Fibroblast of pulmonary artery (primary cell): ENCODE measurements at places on chromosomes 1 and 21.
A peak's percentile ranks its signal among the peaks of the same experiment; 100 is the strongest.

DNA sequence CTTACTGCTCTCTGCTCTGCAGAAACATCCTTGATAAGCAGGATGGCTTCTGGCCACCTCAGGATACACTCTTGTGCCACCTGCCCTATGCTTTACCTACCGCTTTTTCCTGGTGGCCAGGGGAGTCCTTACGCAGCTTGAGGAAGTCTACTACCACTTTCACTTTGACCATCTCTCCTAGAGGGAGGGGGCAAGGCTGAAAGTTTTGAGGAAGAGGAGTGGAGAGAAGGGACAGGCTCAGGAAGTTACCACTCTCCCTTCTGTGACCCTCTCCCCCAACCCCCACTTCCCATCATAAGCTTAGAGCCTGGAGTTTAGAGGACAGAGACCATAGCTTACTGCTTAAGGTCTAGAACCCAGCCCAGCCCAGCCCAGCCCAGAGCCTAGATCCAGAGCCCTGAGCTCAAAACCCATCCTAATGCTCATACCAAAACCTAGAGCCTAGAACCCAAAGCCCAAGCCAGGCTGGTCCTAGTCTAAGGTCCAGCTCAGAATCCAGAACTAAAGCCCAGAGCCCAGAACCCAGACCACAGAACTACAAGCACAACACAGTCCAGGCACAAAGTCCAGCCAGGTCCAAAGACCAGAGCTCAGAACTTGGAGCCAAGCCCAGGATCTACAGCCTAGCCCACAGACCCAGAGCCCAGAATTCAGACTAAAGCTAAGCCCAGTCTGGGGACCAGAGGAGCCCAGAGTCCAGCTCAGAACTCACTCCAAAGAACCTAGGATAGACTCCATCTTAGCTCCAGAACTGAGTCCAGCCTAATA is 18.0 kb upstream of the MFSD2A start:
- DNase-seq = no peak

DNA sequence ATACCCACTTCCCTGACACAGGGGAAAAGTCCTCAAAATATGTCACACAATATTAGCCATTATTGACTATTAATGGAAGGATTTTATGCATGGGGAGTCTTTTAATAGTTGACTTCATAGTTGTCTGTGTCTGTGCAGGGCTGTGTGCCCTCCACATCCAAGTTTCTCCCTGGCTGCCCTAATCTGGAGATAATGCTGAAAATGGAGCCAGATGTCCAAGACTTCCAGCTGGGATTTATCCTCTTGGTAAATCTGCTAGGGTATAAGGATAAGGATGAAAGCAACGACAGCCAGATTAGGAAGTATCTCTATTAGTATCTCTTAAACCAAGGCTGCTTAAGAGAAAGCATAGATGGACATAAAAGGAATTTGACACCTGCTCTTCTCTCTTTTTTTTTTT is 42.1 kb downstream of the CDK18 start:
- no peak for DNase-seq

- DNase-seq = no peak
Measured at GRCh38 chr1:185046668-185047067, 1.3 kb downstream of the RNF2 start.

DNA sequence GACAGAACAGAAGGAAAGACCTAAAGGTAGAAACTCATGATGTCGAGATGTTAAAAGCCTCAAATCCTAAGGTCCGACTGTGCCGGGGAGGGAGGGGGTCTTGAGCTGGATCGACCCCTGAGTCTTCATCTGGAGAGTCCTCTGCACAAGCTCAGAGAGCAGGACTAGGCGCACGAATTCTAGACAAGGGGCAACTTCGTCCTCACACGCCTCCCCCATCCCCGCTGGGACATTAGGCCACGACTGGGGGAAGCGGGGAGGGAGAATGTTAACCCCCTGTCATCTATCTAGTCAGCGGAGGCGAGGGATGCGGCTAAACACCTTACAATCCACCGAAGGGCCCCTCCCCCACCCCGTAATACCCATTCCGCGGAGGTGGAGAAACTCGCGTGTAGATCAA is 94.7 kb downstream of the PRKAB2 start:
- DNase-seq = no peak

DNA sequence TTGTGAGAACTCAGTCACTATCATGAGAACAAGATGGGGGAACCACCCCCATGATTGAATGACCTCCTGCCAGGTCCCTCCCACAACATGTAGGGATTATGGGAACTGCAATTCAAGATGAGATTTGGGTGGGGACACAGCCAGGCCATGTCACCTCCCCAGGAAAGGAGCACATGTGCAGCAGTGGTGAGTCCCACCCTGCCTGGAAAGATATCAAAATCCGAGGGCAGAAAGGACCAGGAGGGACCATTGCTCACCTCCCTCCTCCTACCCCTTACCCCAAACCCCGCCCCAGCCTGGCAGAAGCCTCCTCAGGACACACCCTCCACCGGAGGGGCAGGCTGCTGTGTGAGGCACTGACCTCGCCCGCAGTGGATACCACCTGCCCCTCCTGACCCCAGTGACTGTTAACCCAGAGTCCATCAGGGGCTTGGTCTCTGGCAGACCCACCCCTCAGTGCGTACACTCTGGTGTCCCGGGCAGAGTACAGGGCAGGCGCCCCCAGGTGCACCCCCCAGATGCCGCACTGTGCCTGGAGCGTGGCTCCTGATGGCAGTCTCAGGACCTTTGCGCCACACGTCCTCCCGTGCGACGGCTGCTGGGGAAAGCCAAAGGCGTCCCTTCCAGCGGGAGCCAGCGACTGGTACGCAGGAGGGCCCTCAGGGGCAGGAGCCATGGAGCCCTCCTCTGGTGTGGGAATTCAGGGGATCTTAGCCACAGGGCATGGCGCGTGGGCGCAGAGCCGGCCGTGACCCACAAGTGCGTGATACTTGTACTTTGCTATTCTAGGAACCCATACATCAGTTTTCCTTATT is 20.9 kb downstream of the PDXK start:
- DNase-seq = no peak

GRCh38 chr1:31102501-31102950 is 37.0 kb upstream of the PUM1 start:
- DNase-seq = peak; percentile 90

DNA sequence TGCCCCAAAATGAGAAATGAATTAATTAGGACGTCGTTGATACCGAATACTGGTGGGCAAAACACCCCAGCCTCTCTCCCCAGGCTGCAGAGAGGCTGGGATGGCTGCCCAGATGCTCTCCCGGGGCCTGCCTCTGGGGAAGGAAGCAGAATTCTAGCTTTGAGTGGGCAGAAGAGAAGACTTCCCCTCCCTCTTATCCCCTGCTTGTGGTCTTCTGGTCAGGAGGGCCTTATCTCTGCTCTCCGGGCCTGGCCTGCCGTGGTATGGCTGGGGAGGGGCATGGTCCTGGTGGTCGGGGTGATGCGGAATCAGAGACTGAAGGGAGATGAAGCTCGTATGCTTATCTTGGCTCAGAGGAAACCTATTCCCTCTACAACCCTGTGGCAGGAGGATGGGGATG is 9.8 kb upstream of the CSF3R start:
- no peak for DNase-seq

DNA sequence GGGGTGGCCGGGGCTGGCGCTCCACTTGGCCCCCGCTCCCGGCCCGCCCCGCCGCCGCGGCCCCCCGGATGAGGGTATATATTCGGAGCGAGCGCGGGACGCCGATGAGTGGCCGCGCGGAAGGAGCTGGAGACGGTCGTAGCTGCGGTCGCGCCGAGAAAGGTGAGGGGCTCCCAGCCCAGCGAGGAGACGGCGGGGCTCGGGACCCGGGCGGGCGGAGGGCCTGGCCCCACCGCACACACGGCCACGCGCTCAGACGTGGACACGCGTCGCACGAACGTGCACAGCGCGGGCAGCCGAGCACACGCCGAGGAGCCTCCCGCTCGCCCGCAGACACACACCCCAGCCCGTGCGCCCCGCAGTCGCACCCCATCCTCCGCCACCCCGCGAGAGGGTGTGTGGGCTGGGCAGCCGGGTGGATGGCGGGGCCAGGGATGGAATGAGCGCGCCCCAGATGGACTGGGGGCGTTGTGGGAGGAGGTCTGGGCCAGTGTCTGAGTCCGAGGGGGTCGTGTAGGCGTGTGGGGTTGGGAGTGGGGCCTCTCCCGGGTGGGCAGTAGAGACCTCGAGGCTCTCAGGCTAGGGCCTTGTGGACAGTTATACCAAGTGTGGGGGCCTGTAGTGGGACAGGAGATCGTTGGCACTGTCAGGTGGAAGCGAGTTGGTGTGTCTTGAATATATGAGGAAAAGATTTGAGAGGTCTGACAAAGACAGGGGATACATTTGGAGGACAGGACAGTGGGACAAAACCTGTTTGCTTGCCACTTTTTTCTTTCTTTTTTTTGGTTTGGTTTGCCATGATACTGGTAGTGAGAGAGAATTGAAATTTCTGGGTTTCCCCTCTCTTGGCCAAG is at the start of gene UAP1:
TSS of gene UAP1 (plus strand) at position 107 of the 854 bp plus-strand sequence. CDS start 4,347 bp downstream, outside the sequence.
- DNase-seq = no peak

DNA sequence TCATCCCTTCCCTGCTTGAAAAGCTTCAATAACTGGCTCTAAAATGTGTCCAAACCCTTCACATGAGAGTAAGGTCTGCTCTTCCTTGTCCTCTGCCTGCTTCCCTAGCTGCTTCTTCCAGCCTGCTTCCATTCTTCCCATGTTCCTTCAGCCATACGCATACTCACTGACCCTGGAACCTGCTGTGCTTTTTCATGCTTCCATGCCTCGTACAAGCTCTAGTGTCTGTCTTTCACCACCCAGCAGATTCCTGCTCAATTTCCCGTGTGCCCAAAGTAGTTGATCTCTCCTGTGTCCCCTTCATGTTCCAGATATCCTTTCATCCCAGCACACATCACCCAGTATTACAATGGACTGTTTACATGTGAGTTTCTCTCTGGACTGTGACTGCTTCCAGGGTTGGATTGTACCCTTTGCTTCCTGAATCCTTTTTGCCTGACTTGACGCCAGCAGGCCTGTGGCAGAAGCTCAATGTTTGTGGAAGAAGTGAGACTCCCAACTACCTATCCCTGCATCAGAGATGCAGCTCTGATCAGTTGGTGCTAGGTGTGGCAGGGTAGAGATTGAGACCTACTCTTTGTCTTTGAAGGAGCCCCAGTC is 35.9 kb upstream of the RNF19B start:
- DNase-seq = no peak

DNA sequence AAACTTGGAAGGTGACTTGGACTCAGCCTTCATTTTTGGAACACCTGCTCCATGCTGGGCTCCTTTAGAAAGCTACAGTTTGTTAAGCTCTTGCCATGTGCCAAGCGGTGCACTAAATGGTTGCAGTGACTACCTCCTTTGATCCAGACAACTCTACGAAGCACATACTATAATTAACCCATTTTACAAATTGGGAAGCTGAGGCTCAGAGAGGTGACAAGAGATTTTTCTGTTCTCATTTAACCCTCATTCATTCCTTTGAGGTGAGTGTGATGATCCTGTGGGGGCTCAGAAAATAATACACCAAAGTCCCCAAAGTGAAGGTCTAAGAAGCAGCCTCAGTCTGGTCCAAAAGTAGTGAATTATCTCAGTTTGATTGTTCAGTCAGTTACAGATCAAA is 1.6 kb upstream of the PAQR7 start:
- no peak for DNase-seq
